Caudate nucleus (tissue), 63 donors: ENCODE measurements at places on chromosomes 13 and 19.

GRCh38 chr13:52004511-52005170, 6.6 kb downstream of the ATP7B start:
- no peak for DNase-seq

- DNase-seq: no peak
These were observed 2.5 kb upstream of the LILRB4 start for GRCh38 chr19:54660306-54660705.

DNA sequence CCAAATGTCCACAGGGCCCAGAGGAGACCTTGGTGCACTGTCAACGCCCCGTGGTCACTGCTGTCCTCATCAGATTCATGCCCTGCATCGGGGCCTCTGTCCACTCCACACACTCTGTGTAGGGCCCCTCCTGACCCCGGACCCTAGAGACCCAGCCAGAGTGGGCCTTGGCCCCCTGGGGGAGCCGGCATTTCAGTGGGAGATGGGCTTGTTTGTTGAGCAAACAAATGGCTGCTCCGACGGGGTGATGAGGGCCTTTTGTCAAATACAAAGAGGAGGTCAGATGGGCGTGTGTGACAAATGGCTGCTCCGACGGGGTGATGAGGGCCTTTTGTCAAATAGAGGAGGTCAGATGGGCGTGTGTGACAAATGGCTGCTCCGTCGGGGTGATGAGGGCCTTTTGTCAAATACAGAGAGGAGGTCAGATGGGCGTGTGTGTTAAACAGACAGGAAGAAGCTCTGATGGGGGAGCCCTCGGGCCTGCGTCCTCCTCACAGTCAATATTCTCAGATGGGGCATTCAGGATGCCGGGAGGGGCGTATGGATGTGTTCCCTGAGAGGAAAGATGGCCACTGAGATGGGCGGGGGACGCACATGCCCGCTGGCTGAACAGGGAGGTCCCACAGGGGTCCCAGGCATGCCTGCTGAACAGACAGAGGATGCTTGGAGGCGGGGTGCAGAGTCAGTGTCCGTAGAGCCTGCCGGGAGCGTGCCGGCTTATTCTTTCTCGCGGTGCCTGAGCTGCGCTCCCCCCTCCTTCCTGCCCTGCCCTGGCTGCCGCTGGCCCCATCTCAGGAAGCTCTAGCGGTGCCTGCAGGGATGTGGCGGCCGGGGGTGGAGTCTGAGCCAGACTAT, 36.3 kb downstream of the SMIM24 start:
- DNase-seq: no peak

DNA sequence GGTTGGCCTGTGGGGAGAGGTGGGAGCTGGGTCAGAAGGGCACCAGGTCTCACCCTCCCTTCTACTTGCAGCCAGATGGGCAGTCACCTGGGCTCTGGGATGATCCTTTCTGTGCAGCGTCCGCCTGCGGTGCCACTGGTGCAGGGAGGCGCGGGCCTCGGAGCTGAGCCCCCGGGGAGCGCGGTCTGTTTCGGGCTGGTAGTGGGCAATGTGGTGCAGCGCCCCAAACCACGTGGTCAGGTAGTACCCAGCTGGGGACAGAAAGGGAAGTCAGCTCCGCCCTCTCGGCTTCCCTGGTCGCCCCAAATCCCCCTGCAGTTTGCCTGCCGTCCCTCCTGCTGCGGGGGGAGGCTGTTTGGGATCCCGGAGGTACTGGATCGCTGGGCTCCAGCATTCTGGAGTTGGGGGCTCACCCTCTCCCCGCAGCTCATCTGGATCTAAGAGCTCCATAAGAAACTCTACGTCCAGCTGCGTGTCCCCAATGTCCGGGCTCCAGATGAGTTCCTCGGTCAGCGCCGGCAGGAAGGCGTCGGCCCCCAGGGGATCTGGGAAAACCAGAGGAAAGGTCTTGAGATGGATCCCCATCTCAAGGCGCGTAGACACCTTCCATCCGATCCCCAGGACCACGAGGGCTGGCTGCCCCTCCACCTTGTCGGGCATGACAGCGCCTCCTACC, 8.8 kb downstream of the RINL start:
- no peak for DNase-seq

- DNase-seq: no peak
These were observed 172.3 kb upstream of the KLF12 start for GRCh38 chr13:74306496-74306895.
